ENCODE measurements at places on chromosomes 11 and 22.

DNA sequence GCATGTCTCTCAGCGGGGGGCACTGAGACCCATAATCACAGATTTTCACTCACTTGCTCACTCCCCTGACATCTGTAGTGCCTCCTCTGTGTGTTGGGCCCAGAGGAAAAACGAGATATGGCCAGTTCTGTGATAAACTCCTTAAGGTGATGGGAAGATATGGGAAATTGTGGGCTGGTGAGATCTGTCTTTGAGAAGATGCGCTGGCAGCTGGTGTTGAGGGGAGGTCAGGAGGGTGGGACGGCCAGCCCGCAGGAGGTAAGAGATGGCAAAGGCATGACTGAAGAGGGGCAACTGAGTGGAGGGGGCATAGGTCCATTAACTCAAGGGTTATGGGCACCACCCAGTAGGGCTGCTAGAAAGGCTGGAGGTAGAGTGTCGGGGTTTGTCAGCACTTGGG is 60.1 kb upstream of the CLTCL1 start:
- DNase-seq: no peak

DNA sequence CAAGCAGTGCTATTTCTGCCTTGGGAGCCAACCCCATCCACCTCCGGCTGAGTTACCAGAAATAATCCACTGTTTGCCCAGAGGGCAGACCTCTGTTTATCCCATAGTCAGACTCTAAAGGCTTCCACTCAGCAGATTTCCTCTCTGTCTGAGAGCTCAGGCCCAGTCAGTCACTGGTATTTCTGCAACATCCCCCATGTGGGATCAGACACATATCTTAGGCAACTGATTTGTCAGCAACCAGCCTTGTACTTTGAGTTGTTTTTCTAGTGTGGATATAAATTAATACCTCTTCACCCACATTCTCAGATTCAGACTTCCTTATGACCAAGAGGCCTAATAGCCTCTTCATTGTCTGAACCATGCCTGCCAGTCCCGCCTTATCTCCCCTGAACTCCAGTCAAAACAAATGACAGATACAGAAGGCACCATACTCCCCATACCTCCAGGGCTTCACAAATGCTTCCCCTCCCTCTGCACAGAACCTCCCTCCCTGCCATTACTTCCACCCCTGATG is 193.6 kb downstream of the FAM76B start:
- peak; percentile 60 for DNase-seq

DNA sequence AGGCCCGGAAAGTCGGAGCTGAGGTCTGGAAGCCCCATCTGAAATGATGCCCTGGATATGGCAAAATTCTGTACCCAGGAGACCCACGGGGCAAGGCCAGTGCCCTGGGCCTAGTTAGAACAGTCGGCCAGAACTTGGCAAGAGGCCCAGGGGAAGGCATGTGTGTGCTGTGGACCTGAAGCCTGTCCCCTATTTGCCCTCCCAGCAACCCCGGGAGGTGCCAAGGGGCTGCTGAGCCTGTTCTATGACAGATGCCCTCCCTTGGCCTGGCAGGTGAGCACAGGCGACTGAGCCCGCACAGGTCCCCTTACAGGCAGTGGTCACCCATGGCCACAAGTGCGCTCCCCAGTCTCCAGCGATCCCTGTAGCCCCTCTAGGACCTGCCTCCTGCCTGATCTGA is 51.7 kb downstream of the NAT10 start:
- DNase-seq: no peak

GRCh38 chr11:102476069-102476468 is 23.5 kb upstream of the TMEM123 start:
- DNase-seq: peak; percentile 61

GRCh38 chr11:2999464-2999998 is 7.4 kb upstream of the NAP1L4 start:
- DNase-seq: no peak

GRCh38 chr11:19920982-19921381 is 208.3 kb downstream of the NAV2 start:
- DNase-seq: no peak

GRCh38 chr11:71244116-71244810 is 8.1 kb downstream of the SHANK2 start:
- DNase-seq: peak; percentile 42

DNA sequence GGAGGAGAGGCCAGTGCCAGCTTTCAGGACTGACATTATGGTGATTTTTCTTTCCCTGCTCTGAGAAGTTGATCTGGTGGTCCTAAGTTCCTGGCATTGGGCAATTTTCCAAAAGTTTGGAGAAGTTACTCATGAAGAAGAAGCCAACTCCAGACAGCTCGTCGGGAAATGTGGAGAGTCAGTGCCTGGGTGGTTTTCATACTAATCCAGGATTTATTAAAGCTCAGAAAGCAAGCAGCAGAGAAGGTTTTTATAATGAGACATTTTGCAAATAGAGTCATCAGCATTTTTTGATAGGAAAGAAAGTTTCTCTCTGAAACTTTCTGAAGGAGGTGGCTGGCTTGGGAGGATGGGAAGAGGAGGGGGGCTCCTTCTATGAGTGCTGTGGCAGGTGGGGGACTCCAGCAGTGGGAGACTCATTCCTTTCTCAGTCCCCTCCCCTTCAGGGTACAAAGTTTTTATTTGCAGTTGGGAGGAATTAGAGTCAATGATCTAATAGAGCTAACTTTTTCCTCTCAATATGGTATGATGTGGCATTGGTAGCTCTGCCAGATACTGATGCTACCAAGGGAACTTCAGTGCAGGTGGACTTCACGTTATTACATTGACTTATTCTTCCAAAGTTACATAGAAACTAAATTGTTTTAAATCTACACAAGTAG is 55.4 kb downstream of the LIF start:
- DNase-seq: no peak

DNA sequence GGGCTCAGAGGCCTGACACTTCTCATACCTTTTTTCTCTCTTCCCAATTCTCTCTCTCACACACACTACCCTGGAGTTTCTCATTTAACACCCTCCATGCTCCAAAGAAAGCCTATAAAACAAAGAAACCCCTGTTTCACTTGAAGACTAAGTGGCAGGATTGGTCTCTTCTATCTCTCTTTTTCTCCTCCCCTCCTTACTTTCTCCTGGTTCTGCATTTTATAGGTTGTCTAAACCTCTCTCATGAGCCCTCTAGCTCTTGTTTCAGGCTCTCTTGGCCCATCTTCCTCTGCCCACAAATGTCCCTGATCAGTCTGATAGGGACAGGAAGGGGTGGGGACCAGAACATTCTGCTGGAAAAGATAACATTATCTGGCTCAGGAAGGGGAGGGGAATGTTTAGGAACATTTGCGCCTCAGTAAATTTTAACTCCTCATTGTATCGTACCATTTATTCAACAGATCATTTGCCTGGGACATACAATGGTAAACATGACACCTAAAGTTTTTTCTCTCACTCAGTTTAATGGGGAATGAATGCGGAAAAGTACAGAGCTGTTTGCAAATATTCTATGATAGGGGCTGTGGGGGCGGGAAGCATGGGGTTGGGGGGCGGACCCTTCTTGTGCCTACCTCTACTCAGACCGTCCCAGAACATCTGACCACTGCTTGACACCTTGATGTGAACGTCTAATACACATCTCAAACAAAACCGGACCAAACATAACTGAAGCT is 10.8 kb downstream of the CRYBA4 start:
- no peak for DNase-seq

- DNase-seq: no peak
Observed at GRCh38 chr11:87353771-87354345, 316.1 kb downstream of the TMEM135 start.

DNA sequence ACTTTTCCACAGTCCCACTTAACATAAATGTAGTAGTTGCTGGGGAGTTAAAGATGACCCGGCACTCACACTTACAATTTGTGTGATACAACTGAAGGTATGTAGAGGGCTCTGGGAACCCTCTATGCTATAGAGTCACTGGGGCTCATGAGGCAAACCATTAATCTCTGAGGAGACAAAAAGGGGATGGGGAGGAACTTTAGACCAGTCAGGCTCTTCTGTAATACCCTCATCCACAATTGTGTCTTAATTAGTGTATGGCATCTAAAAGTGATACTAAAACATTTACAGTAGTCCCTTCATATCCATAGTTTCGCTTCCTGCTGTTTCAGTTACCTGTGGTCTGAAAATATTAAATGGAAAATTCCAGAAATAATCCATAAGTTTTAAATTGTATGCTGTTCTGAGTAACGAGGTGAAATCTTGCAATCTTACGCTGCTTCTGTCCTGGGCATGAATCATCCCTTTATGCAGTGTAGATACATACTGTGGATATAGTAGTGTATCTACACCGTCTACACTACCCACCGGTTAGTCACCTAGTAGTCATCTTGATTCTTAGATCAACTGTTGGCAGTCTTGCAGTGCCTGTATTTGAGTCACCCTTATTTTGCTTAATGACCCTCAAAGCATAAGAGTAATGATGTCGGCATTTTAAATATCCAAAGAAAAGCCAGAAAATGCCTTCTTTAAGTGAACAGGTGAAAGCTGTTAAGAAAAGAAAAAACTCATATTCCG is 12.2 kb downstream of the CBL start:
- DNase-seq: peak; percentile 76

GRCh38 chr11:34499719-34500500 is 13.7 kb downstream of the ELF5 start:
- no peak for DNase-seq

DNA sequence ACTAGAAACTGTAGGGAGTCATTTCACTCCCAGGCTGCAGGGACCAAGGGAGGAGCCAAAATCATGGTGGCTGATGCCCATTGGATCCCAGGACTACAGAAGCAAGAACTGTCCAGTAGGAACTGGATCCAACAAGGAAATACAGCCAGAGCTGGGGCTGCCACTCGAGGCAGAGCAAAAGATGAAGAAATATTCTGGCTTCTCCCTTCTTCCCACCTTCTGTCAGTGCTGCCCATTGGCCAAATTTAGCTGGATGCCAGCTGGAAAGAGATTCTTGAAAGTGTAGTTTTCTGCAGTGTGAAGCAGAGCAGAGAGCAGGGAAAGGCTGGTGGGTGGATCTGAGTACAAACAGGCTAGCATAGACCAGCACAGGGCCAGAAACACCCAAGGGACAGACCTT is 45.6 kb downstream of the COMMD9 start:
- DNase-seq: no peak

DNA sequence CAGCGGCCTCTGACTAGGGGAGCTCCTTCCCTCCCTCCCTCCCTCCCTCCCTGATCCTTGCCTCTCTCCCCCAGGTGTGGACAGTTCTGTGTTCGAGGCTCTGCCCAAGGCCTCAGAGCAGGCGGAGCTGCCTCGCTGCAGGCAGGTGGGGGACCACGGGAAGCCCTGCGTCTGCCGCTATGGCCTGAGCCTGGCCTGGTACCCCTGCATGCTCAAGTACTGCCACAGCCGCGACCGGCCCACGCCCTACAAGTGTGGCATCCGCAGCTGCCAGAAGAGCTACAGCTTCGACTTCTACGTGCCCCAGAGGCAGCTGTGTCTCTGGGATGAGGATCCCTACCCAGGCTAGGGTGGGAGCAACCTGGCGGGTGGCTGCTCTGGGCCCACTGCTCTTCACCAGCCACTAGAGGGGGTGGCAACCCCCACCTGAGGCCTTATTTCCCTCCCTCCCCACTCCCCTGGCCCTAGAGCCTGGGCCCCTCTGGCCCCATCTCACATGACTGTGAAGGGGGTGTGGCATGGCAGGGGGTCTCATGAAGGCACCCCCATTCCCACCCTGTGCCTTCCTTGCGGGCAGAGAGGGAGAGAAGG is 11.1 kb upstream of the POU2F3 start:
- no peak for DNase-seq

DNA sequence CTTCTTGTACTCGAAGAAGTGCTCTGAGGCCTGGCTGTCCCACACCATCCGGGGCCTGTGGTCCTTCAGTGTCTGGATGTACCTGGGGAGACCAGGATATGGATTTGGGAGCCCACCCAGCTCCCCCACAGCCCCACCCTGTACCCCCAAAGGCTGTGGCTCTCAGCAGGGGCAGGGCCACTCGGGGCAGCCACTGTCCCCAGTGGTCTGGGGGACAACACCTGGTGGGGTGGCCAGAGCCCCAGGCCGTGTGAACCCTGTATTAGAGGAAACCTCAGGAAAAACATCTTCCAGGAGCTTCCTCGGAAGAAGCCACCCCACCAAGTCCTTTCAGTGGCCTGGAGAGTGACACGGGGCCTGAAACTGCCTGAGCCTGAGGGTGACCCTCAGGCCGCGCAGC is 27.8 kb downstream of the TSPAN4 start:
- no peak for DNase-seq

- DNase-seq: peak; percentile 94
Observed at GRCh38 chr22:37696657-37697537, at the start of gene TRIOBP. TSS of gene TRIOBP (plus strand) at chr22:37697048. CDS start at chr22:37701366, 4,318 bp downstream.
